NCI-H1436 (cell line): ENCODE measurements at places on chromosomes 3 and 15.

DNA sequence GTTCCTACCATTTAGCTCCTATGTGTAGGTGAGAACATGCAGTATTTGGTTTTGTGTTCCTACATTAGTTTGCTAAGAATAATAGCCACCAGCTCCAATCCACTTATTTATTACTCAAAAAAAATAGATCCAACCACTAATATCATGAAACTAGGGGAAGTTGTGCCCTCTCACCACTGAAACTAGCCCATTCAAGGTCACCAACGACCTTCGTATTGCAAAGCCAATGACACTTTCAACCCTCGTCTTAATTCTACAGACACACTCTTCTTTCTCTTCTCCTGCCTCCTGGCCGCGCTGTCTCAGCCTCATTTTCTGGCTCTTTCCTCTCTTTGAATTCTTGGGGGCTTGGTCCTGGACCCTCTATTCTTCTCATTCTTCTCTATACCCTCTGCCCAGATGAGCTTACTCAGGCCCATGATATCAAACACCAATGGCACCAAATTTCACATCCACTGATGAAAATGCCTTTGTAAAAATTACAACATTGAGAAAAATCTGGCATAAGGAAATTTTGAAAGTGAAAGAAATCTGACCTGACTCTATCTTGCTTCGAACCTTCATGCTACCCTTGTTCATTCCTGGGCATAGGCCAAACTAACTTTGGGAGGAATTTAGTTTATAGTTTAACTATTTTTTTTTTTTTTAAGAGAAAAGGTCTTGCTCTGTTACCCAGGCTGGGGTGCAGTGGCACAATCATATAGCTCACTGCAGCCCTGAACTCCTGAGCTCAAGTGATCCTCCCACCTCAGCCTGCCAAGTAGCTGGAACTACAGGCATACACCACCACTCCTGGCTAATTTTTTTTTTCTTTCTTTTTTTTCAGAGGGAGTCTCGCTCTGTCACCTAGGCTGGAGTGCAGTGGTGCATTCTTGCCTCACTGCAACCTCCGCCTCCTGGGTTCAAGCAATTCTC, 25.4 kb upstream of the LIMD1 start:
- no peak for DNase-seq

GRCh38 chr3:156050918-156051317, 69.5 kb upstream of the KCNAB1 start:
- no peak for DNase-seq

DNA sequence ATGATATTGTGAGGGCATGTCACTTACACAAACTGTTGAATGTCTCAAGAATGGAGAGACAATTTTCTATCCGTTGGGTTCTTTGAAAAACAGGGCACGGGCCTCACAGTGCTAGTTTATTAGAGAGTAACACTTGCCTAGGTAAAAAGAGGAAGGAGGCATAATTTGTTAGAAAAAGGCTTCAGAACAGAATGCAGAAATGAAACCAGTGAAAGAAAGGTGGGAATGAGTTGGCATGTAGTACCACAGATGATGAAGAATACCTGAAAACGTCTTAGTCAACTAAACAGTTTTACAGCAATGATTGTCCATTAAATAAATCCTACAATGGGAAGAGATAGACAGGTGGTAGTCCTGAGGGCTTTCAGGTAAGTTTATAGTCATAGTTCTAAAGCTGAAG, 1399.7 kb upstream of the CADM2 start:
- DNase-seq = no peak

DNA sequence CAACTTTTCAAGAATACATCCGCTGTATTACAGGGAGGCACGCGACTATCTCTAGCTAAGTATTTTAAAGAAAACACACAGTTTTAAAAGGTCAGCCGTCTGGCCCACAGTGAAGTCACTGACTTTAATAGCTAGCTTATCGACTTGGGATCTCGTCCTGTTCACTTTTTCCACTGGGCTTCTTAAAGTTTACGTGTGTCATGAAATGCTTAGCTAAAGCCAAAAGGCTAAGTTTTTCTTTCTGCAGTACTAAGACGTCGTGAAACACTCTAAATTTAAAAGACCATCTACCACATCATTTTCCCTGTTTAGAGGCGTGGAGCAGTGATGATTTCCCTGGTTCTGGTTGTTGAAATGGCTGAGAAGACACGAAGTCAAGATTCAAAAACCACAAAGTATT, 27.1 kb downstream of the LRIG1 start:
- DNase-seq = no peak

DNA sequence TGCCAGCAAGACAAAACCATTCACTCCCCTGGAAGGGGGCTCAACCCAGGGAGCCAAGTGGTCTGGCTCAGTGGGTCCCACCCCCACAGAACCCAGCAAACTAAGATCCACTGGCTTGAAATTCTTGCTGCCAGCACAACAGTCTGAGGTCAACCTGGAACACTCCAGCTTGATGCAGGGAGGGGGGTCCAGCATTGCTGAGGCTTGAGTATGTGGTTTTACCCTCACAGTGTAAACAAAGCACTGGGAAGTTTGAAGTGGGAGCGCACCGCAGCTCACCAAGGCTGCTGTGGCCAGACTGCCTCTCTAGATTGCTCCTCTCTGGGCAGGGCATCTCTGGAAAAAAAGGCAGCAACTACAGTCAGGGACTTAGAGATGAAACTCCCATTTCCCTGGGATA, 81.7 kb downstream of the MSL2 start:
- DNase-seq = no peak

- no peak for DNase-seq
Measured at GRCh38 chr3:154615471-154615870, 185.5 kb upstream of the GPR149 start.

- DNase-seq = no peak
Measured at GRCh38 chr15:72604794-72605193, 49.7 kb upstream of the GOLGA6B start.

- no peak for DNase-seq
Measured at GRCh38 chr3:197956626-197956988, 3.4 kb upstream of the LMLN start.

DNA sequence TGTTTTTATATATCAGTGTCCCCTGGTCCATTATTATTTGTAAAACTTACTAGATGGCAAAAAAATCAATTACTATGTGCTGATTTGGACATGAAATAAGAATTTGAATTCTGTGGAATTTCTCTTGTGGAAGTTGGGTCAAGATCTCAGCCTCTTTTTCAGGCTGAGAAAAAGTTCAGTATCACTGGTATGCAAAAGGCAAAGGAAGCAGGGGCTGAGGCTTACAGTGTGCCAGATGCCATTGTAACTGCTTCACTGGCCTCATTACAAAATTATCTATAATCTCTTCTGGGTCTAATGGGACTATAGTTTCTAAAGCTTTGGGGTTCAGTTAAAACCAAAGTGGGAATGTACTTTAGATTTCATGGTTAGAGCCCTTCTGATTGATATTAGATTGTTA, 125.9 kb upstream of the SLC7A14 start:
- no peak for DNase-seq

- DNase-seq = no peak
Measured at GRCh38 chr3:43919029-43919428, 228.3 kb downstream of the ABHD5 start.

GRCh38 chr3:157498371-157498770, 4.8 kb downstream of the VEPH1 start:
- DNase-seq = no peak

DNA sequence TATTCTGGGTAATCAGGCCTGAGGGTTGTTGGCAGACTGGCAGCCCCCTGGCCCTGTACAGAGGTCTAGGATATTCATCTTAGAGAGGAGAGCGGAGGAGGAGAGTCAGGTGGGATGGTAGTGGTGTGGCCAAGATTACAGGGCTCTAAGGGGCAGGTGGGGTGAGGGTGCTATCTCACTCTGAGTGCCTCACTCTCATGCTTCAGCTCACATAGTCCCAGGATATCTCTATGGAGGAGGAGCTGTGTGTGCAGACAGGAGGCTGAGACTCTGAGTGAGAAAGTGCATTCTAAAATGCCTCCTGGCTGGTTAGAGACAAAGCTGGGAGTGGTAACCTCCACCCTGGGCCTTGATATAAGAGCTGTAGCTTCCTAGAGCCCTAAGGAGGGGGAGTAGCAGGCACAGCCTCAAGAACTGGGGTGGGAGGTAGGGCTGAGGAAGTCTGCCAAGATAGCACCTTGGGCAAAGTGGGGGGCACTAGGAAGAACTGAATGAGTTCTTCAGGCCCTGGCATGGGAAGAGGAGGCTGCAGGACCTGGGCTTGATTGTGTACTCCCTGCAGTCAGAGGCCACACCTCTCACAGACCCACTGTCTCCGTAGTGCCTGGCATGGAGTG, 39.9 kb downstream of the CLSTN2 start:
- no peak for DNase-seq

- no peak for DNase-seq
Measured at GRCh38 chr15:64354688-64355344, 1.2 kb downstream of the CSNK1G1 start.

DNA sequence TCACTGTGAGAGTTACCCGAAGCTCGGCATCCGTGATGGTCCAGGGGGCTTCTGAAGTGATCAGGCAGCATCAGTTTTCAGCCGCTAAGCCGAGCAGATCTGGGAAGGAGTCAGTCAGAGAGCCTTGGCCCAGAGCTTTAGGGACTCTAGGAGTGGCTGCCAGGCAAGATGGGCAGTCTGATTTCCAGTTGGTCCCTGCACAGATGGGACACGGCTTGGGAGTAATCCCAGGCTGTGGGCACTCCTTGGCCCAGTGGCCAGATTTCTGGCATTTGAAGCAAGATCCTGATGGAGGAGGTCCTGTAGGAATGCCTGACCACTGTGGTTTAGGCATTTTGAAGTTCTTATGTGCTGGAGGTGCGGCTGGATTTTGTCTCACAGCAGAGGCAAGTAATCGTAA, 10.5 kb upstream of the IP6K2 start:
- no peak for DNase-seq

- peak; percentile 32 for DNase-seq
Measured at GRCh38 chr3:174355505-174355904, 503.6 kb upstream of the NAALADL2 start.

DNA sequence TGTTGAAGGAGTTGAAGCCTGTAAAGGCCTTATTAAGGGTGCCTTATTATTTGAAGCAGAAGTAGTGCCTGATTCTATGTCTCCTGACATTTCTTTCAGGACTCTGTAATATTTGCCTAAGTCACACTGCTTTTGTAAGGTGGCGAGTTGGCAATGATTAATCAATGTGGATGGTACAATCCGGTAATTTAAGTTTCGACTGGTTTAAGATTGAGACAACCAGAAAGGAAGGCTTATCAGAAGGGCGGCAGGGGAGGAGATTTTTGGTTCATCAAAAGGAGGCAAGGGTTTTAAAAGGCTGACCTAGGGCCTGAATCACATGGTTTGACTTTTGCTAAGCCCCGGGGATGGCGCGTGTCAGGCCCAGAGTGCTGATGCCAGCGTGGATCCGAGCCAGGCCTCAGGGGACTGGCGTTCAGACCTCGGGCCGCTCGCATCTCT, 830 bp upstream of the RNF13 start:
- no peak for DNase-seq

DNA sequence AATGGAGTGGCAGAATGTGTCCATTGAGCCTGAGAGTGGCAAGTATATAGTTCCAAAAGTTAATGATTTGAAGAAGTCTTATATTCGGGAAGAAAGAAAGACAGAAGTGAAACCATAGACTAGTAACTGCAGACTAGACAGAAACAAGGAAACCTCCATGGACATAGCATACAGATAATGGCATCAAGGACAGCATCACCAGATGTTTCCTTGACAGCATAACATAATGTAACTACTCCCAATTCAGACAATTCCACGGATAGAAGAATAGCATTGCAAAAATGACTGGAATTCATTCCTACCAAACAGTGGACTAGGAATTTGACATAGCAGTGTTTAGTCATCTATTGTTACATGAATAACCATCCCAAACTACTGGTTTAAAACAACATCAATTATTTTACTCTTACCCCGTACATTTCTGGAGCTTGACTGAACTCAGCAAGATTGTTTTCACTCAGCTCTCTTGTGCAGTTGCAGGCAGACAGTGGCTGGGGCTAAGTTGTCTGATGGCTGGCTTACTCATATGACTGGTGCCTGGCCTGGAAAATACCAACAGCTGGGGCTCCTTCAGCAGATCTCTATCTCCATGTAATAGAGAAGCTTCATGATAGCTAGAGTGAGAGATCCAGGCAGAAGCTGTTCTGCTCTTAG, 109.7 kb upstream of the GADL1 start:
- DNase-seq = no peak

DNA sequence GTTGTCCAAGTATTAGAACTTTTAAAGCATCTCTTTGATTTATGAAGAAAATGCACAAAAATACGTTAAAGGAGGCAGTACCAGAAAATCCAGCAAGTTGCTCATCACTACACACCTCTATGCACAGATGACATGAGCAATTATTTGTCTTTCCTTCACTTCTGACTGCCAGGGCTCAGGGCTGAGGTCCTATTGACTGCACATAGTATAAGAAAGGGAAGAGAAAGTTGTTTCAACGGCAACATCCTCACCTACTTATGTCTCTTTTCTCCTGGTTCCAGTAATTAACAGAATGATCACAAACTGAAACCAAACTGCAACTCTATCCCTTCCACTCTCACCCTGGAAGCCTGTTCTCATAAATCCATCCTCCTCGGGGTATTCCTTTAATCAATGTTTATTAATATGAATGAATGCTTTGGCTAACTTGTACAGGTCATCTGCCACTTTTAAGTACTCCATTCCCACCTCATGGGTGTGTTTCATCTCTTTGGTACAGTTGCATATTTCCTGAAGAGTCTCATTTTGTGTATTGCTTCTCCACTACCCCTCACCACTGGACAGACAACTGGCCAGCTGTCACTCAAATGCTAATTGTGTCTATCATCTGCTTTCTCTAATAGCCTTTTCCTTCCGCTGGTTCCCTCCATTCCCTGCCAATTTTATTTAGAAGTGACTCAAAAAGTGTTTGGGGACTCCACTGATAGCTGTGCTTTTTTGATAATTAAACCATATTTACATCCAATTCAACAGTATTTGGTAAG, 34.5 kb downstream of the RAB27A start:
- DNase-seq = no peak

- no peak for DNase-seq
Measured at GRCh38 chr3:151467069-151467468, 6.2 kb upstream of the IGSF10 start.

DNA sequence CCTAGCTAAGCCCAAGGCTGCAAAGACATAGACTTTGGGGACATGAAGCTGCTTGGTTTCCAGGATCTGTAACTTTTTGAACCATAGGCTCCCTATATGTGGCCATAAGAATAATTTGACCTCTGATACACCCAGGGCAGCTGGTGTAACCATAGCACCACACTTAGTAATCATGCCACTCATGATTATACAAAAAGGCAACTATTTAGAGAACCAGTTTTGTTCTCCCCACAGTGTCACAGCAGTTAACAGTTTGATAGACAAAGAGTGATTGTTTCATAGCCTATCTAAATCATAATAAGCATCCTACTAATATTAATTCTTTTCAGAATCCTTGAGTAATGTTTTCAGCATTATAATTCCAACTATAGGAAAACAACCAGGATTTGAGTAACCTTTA, 334.9 kb downstream of the NEK10 start:
- no peak for DNase-seq
